ENCODE measurements at places on chromosomes 5 and 9.

- DNase-seq: no peak
Measured at GRCh38 chr5:137834498-137835049, 33.1 kb upstream of the MYOT start.

GRCh38 chr5:6430418-6431028, 18.1 kb upstream of the UBE2QL1 start:
- no peak for DNase-seq

DNA sequence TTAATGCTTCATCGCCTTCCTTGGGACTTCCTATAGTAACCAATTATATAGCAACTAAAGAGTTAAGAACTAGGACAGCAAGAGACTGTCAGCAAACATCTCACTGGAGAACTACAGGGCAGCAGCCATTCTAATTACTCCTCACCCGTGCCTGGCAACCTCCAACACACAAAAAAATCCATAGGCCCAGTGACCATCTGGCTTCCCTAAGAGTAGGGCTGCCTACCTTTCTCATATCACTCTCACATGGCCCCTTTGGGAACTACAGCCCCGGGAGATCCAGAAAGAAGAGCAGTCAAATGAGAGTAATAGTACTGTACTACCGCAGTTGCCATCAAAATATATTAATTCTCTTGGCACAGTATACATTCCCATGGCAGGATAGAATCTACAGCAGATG, 5.7 kb downstream of the DCAF10 start:
- DNase-seq: no peak

- DNase-seq: no peak
Measured at GRCh38 chr9:76027416-76027815, 136.9 kb downstream of the PCSK5 start.

DNA sequence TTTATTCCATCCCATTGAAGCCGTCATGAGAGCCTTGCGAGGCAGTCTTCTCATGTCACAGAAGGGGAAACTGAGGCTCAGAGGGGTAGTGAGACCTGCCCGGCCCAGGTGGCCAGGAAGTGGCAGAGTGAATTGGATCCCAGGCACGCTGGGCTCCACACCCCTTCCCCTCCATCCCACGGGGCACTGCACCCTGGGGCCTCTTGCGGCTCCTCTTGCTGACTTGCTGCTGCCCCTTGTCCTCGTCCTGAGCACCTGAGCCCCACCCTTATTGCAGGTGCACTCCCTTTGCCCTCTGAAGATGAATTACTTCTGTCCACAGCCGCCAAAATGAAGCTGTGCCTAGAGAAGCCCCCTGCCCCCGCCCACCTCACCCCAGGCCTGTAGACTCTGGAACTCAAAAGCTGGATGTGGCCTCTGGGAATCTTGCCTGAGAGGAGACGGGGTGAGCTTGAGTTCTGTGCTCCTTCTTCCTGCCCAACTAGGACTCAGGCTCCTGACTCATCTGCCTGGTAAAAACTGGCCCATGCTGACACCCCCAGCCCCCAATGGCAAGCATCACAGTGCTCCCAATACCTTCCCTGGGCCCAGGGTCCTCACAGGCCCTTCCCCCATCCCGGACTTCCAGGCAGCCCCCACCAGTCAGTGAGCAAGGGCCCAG, 6.4 kb downstream of the NEURL1B start:
- no peak for DNase-seq

- DNase-seq: no peak
Measured at GRCh38 chr5:59579101-59579823, 314.3 kb downstream of the PDE4D start.

GRCh38 chr5:8848366-8848765, 697.5 kb downstream of the SEMA5A start:
- no peak for DNase-seq

DNA sequence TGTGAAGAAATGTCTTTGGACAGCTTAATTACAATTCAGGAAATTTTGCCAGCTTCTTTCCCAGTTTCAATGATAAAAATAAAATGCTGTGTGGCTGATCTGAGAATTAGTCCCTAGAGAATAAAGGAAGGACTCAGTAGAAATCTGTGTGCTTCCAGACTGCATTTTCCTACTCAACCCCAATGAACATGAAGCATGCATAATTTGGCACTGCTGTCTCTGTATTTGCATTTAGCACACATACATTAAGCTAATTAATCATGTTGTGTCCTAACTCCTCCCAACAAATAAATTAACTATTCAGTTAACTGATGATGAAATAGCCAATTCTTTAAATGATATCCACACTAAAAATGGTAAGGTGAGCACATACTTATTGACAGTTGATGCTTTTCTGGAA, 380.0 kb upstream of the RORB start:
- no peak for DNase-seq

- DNase-seq: no peak
Measured at GRCh38 chr5:35313291-35313690, 83.0 kb upstream of the PRLR start.

DNA sequence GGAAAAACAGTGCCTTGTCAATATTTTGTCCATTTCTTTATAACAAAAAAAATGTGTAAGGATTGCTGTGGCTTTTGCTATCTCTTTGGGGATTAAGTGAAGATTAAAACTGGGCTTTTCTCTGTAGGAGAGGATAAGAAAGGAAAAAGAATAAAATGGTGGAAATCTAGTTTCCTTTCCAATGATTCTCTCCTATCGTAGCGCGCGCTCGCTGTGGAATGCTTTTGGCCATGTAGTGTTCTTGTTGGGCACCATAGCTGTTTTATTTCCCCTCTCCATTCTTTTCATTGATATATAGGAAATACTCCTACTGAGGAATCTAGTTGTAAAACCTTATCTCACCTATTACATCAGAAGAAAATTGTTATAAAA, 1.5 kb downstream of the STXBP1 start:
- no peak for DNase-seq

DNA sequence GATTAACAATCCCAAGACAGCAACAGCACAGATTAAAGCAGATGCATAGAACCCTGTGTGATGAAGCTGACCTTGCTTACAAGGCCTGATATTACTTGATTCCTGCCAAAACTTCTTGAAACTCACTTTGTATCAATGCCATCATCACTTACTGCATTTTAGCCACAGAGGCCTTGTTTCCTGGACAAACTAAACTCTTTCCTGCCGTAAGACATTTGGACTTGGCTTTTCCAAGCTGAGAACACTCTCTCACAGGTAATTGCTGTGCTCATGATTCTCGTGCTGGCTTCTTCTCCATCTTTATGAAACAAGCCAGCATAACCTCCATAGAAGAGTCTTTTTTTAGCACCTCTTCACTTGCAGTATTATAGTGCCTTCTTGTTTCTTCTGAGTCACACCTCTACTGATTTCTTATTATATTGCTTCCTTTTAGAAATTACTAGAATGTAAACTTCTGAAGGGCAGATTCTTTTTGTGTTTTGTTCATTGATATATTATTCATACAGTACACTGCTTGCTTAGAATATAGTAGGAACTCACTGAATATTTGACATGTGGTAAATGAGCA, 456.5 kb upstream of the ZNF608 start:
- DNase-seq: no peak

GRCh38 chr9:69357030-69357775, 32.2 kb downstream of the ENTREP1 start:
- DNase-seq: no peak

GRCh38 chr9:85199866-85200495, 530.5 kb downstream of the NTRK2 start:
- no peak for DNase-seq

- no peak for DNase-seq
Measured at GRCh38 chr5:124064956-124065355, 553.0 kb downstream of the CSNK1G3 start.

DNA sequence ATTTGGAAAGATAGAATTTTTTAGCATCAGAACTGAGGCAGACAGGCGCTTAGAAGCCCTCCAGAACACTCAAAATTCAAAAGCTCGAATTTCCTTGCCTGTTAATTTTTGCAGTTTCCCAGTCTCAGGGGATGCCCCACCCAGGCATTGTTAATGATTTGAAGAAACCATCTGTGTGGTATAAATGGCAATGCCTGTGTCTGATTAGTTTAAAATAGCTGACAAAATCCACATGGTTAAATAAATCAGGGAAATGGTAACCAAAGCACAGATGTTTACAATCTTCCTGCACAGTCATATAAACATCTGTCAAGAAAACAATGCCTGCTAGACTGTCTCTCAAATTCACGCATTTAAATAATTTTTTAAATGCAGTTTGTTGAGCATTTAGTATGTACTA, 185.2 kb upstream of the RGMB start:
- DNase-seq: no peak

DNA sequence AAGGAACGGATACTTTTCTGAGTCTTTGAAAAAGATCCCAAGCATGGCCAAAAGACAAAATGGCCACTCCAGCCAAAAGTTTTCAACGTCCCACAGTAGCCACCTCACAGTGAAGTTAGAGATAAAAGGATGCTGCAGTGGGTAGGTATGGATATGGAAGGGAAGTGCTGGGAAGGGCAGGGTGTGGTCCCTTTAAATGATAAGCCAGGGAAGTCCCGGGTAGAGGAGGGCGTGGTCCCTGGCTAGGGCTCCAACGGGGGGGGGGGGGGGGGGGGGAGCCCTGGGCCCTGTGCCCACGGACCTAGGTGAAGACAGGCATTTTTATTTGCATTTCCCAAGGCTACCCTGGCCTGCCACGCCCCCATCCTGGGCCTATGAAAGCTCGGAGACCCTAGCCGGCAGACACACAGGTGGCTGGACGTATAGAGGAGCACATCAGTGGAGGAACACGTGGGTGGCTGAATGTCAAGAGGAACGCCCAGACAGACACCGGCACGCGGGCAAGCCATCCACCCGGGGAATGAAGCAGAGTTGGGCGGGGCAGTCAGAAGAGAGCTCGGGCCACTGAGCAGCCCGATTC, 306.7 kb downstream of the NFIB start:
- no peak for DNase-seq

GRCh38 chr9:125161284-125161918, 18.1 kb upstream of the SCAI start:
- no peak for DNase-seq

- no peak for DNase-seq
Measured at GRCh38 chr5:150517272-150518152, 9.6 kb downstream of the NDST1 start.
